ENCODE measurements at places on chromosomes 6 and 20.

DNA sequence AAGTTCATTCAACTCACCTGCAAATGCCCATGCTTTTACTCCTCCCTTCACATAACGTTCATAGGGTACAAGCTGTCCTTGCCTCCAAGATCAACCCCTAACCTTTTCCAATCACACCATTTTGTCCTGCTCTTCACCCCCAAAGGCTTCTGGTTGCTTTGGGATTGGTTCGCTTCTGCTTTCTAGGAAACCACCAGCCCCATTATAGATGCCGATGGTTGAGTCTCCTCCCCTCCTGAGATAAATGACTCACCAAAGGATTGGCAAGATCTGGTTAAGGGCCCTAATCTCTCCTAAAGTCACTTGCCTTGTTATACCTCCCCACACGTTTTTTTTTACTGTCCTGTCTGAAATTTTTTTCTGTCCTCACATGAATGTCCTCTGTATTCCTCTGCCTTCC, 311.4 kb downstream of the HACE1 start:
- DNase-seq: no peak

GRCh38 chr20:35290887-35291417, 1.3 kb downstream of the FAM83C start:
- no peak for DNase-seq

GRCh38 chr20:62762801-62763368, 33.4 kb upstream of the MRGBP start:
- no peak for DNase-seq

- DNase-seq: no peak
These were observed 22.9 kb upstream of the SPO11 start for GRCh38 chr20:57306747-57307146.

DNA sequence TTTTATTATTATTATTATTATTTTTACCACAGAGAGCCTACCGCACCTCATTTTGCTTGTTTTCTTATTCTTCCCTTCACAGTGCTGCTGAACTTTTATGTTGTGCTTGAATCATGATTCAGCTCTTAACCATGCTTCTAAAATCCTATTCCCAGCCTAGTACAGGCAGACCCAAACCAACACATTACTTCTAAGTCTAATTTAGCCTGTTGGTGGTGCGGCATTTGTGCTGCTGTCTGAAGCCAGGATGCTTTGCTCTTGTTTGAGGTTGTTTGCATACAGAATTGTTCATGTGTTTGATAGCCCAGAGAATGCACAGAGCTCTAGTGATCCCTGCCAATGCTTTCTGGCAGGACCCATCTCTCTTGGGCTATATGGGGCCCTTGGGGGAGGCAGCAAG, 213.5 kb upstream of the KCNG1 start:
- DNase-seq: no peak

GRCh38 chr6:123323452-123324329, 313.1 kb downstream of the TRDN start:
- no peak for DNase-seq

Measured in suppressor macrophage treated with lipopolysaccharide for 1 hour (primary cell).